ENCODE measurements at places on chromosomes 4 and X.

GRCh38 chr4:165330071-165330470 is 2.6 kb downstream of the MSMO1 start:
- no peak for DNase-seq

- no peak for DNase-seq
Measured at GRCh38 chr4:102180046-102180445, 165.2 kb downstream of the SLC39A8 start.

GRCh38 chr4:8067274-8067936 is 91.2 kb downstream of the ABLIM2 start:
- no peak for DNase-seq

GRCh38 chrX:2774776-2775175 is 22.9 kb downstream of the XG start:
- DNase-seq, result no peak

GRCh38 chrX:2819345-2820135 is 9.2 kb upstream of the GYG2 start:
- peak; percentile 33 for DNase-seq

- peak; percentile 32 for DNase-seq
Measured at GRCh38 chrX:54825716-54826438, 18.3 kb downstream of the MAGED2 start.

DNA sequence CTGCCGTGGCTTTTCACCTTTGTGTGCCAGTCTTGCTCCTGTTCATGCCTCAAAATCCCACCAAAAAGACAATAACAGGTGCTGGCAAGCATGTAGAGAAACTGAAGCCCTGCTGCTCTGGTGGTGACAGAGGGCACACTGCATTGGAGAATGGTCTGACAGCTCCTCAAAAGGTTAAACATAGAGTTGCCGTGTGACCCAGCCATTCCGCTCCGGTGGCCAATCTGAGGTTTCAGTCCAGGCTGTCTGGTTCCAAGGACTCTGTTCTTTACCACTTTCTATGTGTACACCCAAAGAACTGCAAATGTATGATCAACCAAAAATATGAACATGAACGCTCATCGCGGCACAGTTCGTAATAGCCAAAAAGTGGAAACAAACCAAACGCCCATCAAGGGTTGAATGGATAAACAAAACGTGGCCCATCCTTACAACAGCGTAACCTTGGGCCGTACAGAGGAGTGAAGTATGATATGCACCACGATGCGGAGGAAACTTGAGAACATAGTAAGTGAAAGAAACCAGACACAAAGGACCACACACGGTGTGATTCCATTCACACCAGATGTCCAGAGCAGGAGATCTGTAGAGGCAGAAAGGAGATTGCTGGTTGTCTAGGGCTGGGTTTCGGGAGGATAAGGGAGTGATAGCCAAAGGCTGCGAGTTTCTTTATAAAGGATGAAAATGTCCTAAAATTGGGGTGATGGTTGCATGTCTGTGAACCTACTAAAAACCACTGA is 33.6 kb upstream of the WFS1 start:
- no peak for DNase-seq

DNA sequence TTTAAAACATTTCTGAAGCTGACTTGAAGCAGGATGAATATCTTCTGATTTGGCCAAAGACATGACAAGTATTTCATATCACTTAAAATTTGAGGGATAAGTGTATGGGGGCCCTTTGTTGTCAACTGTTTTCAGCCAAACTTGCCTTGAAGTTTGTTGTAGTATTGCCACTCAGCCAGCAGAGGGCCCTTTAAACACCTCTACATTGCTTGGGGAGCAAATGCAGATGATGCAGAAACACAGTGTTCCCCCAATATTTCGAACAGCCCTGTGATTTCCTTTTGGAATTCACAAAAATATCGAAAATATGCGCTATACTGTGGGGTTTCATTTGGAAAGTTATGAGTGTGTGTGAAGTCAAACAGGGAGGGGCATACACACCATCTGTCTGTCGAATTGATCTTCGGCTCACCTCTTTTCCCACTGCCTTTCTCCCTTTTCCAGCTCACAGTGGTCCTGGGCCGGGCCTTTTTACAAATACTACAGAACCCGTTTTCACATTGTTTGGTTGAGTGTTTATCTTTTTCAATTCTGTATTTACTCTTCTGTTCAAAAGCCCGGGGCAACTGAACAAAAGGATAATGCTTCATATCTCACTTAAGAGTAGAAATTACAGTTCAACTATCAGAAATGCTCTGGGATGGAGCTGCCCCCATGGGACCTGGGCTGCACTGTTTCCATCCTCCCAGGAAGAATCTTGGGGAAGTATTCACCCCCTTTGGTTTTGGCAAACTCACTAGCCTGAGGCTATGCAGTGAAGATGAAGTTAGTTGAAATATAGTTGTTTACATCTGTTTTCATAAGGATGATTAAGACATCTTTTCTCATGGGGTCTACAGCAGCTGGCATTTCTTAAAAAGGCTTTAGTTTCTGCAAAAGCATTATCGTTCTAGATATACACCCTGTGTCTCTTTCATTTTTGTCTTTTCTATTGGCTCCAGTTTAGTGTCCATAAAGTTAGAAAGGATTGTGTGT is 137.6 kb downstream of the EGF start:
- peak; percentile 62 for DNase-seq

DNA sequence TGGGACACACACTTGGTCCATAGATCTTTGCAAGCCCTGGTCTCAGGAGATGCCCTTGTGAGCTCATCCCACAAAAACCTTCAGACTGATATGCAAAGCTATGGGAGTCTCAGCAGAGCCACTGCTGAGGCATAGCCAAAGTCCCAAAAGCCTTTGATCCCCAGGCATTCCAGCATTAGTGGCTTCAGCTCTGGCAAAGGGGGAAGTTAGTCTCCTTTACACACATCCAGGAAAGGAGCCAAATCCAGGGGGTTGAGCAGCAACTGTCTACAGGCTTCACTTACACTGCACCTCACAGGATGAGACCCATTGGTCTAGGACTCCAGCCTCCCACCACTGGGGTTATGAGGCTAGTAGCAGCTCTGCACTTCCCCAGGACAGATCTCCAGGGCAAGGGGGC is 14.0 kb downstream of the PF4 start:
- no peak for DNase-seq

GRCh38 chrX:57329008-57329407 is 42.5 kb downstream of the FAAH2 start:
- DNase-seq, result no peak

DNA sequence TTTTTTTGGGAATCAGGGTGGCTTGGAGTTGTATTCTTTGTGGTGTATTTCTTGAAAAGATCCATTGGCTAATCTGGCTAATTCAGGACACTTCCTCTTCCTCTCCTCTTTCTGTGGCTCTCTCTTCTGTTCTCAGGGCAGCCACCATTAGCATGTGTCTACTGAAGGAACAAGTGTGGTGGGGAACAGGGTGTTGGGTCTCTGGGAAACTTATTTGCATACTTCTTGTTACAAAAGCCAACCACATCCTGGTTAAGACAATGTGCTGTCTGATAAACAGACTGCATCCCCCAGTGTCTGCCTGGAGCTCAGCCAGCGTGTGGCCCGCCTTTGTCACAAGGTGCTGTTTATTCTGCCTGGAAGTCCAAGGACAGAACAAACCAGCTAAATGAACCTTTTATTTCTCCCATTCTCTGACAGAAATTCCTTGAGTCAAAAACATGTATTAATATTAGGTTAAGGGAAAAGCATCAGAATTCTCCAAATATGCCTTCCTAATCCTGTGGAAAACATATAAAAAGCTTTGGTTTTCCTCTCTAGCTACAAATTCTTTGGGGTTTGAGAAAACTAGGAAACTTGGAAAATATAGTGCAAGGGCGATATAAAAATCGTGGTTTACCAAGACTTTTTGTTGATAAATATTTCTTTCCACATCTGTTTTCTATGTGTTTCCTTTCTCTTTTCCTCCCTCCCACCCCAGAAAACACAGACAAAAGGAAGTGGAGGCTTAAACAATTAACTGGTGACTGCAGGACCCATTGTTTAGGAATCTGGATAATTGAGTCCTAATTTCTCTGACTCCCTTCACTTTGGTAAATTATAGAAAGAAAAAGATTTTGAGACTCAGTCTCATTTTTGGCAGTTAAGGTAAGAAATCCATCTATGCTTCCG is 203.6 kb downstream of the SPRY1 start:
- DNase-seq, result peak; percentile 85

- DNase-seq, result peak; percentile 98
Measured at GRCh38 chr4:94207469-94208224, at the start of gene SMARCAD1. TSS of gene SMARCAD1 (plus strand) at chr4:94207865. CDS start at chr4:94208395, 530 bp downstream.

GRCh38 chr4:178577933-178578332 is 1135.7 kb upstream of the AGA start:
- DNase-seq, result peak; percentile 9

- DNase-seq, result no peak
Measured at GRCh38 chrX:33204889-33205288, 6.5 kb downstream of the DMD start.

All from HT-29 (cell line).